Activated CD8-positive, alpha-beta memory T cell treated with anti-CD3 and anti-CD28 coated beads for 1 hour (primary cell): ENCODE measurements at places on chromosomes 2 and 18.

GRCh38 chr18:21112140-21112473 lies 494 bp upstream of the ROCK1 start:
- no peak for DNase-seq

- DNase-seq = no peak
Measured at GRCh38 chr18:13576598-13576997, 149.8 kb downstream of the FAM210A start.

DNA sequence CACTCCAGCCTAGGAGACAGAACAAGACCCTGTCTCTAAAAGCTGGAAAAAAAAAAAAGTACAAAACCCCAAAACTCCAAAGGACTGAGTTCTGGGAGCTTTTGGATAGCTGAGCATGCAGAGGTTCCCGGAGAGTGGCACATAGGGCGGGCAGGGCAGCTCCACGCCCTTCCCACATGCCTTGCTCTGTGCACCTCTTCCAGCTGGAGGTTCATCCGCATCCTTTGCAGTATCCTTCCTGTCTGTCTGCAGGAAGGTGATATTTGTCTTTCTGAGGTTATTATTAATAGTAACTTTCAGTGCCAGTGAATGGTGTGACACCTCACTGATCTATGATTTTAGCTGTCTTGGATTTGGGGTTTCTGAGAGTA lies 70.2 kb downstream of the INPP4A start:
- DNase-seq = no peak

- DNase-seq = no peak
Measured at GRCh38 chr2:199989822-199990221, 34.4 kb downstream of the MAIP1 start.

GRCh38 chr2:134683561-134684112 lies 35.2 kb downstream of the TMEM163 start:
- DNase-seq = no peak

DNA sequence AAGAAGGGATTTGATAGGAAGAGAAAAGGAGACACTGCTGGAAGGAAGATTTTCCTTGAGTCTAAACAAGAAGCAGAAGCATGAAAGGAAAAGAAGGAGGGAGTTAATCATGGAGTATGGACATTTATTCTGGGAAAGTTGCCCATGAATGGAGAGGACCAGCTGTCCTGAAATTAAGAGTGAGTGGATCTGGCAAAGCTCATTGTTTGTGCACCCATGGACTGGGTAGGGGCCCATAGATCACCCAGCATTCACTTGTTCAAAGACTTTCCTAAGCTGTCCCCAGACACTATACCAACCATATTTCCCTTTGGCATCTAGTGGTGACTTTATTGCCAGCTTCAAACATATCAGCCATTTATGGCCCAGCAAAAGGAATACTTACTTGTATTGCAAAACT lies 422.7 kb downstream of the FBXO15 start:
- DNase-seq = no peak
